Iris pigment epithelial cell (primary cell): ENCODE measurements at places on chromosomes 6 and 20.

- DNase-seq: peak; percentile 65
These were observed 25.6 kb upstream of the FUCA2 start for GRCh38 chr6:143536866-143537691.

GRCh38 chr6:126064748-126065401, 78.5 kb downstream of the TRMT11 start:
- DNase-seq: no peak

DNA sequence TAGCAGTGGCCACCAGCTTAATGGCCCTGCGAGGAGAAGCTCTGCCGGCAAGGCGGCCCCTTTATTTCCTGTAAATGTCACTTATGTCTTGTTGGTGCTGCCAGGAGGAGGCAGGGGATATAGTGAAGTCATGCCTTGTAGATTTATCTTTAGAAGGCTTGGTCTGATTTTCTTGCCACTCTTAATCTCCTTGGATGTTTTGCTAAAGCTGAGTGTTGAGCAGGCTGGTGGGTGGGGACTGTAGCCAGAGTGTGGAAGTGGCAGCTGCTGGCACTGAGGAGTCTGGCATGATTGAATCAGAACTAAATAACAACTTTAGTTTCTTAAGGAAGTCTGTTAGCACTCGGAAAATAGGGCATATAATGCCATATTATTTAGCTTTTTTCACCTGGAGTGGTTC, 77.9 kb downstream of the PHF20 start:
- no peak for DNase-seq

GRCh38 chr6:32607263-32607987, 17.8 kb upstream of the HLA-DRB1 start:
- no peak for DNase-seq

DNA sequence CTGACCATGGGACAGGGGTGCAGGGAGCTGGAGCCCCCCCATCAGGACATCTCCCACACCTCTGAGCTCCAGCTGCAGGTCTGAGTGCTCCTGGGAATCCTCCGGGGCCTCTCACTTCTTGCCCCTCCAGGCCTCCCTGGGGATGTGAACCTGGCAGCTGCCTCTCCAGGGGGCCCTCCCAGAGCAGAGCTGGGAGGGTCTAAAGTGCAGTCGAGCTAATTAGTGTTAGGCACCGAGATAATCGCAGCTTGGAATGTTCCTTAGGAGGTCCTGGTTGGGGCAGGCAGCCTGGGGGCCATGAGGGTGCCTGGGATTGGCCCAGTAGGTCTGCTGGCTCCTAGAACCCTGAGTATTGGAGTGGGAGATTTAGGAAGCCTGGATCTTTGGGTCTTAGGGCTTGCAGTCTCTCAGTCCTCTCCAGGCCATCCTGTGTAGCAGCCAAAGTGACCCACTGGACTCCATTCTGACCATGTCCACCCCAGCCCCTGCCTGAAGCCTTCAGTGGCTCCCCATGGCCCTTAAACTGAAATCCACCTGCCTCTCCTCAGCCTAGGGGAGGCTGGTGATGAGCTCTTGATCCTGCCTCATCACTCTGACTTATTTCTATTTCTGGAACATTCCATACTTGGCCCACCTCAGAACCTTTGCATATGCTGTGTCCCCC, 26.0 kb downstream of the CEBPB start:
- no peak for DNase-seq

DNA sequence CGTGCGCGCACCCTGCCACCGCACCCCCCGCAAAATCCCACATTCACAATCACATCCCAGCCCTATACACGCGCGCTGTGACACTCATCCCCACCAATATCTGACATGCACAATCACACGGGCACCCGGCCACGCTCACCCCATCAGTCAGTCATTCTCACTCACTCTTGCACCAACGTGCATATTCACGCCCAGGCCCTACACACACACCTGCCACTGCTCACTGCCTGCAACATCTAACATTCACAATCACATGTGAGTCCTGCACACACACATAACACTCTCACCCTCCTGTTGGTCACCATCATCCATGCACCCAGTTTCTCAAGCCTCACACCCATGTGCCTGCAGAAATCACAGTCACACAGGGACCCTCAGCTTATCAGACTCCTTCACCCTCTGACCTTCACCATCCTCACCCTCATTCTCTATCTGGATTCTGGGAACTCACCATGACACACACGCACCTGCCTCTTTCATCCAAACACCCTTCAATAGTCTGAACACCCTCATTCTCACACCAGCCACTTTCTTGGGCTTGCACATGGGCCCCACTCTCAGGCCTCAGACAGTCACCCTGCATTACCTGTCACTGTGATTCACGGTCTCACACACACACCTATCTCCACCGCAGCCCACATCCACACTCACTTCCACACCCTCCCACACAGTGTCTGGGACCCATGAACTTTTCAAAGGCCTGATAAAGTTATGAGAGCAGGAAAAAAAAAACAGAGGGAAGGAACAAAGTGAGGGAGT, 748 bp upstream of the ATP9A start:
- DNase-seq: no peak

DNA sequence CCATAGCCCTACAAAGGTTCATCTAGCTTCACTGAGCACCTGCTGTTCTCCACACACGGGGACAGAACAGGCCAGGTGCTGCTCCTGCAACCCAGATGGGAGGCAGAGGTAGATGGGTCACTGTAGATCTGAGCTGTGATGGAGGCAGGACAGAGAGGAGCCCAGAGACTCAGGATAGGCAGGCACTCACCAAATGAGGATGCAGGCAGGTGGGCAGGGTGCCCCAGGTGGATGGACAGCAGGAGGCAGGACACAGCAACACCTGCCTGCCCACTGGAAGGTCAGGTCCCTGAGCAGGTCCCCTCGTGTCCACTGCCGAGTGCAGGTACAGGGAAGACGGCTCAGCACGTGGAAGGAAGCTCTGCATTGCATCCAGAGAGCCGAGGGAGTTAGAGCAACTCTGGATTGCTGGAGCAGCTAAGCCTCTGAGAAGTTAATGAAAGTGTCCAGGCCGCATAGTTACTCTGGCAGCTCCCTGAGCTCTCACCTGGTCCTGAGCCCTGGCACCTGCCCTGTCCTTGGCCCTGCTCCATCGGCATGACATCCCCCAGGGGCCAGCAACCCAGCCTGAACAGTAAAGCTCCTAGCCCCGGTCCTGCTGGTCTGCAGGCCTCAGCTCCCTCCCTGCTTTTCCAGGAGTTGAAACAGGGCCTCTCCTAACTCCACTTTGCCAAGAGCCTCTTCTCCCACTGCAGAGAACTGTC, 4.9 kb upstream of the YTHDF1 start:
- no peak for DNase-seq
